ENCODE measurements at places on chromosomes 1 and 21.

- no peak for DNase-seq
Observed at GRCh38 chr1:52037402-52037814, 3.8 kb upstream of the KTI12 start.

DNA sequence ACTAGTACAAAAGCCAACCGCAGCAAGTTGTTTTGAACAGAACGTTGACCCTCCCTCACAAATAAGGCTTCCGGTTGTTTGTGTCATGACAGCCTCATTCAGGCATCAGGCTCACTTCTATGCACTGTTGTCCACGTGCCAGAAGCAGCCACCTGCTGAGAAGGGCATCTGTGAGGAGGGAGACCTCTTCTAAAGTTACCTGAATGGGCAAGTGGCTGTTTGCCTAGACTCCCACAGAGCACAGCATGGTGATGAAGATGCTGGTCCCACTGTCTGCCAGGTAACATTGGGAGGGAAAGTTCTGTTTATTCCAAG lies 176.1 kb downstream of the CLIC6 start:
- DNase-seq = no peak

DNA sequence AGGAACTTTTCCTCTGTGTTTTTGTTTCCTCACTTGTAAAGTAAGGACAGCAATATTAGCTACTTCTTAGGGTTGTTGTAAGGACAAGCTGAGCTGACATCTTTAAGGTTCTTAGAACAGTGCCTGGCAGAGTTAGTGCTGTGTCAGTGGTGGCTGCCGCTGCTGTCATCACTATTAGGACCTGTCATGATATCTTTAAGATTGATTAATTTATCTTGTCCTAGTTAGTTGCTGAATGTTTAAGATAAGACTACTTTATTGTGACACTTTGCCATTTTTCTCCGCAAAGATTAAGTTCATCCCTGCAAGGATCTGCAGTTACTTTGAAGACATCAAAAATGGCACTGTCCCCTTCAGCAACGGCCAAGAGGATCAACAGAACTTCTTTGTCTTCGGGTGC lies 40.1 kb upstream of the GPR88 start:
- DNase-seq = no peak

GRCh38 chr1:220511179-220511578 lies 16.8 kb upstream of the MARK1 start:
- no peak for DNase-seq

GRCh38 chr21:34526241-34526617 lies 14.2 kb upstream of the KCNE1 start:
- no peak for DNase-seq

DNA sequence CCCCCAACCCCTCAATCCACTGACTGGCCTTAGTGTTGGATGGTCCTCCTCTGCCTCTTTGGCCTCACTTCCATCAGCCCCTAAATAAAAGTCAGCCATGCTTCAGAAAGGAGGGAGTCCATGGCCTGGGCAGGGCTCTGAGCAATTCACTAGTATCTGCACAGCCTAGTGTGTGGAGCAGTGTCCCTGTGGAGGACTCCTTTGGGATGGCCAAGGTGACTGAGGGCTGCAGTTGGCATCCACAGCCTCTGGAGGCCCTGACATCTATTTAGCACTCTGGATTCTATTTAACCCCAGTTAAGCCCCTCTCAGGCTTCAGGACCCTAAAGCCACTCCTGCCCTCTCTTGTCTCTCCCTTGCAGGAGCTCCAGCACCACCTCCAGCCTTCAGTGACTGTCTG lies 3.6 kb downstream of the THEM5 start:
- no peak for DNase-seq

GRCh38 chr1:222583079-222583478 lies 6.7 kb downstream of the TAF1A start:
- DNase-seq = no peak

Measured in HFFc6 (cell line).